Endothelial cell (in vitro differentiated cells): ENCODE measurements at places on chromosomes 7 and 10. TPM values are rescaled to one million over a fixed set of nuclear protein-coding genes. Genes with fewer than 3 reads are reported as not detected.

Gene UBE2D1
- total RNA-seq = 22.2 TPM

DNA sequence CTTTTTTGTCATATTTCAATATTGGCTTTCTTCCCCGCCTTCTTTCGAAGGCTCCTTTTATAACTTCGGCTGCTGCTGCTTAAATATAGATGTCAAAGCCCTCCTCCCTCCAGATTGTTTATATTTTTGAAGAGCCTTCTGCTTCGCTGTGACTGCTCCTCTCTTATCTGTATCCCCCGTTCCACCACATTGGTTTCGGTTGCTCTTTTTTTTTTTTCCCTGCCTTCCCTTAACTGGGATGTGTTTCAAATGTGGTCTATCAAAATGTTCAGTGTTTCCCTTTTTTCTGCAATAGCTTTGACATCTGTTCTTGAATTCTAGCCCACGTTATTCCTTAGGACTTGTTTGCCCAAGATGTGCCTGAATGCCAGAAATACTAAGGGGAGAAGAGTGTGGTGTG lies 96.4 kb downstream of the CUX1 start:
- no peak overlapping the region for H3K4me3 ChIP-seq
- no peak for DNase-seq
- H3K36me3 ChIP-seq = peaks cover 10% of the 10 kb centered on the region
- peaks cover 4% of the 10 kb centered on the region for H3K27me3 ChIP-seq
- no peak overlapping the region for H3K27ac ChIP-seq

DNA sequence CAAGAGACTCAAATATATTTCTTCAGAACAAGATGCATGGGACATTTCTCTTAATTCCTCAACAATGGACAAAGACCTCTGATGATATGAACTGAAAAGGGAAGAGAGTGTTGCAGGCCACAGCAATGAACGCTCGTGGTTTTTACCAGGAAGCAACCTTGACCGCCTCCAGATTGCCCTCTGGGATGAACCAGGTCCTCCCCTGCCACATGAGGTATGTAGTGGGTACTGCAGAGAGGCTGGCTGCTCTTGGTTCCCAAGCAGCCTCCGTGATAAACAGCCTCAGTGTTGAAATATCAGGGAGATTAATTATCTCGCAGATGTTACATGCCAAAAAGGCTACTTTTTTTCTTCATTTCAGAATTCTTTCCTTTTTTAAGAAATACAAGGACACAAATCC lies 338.8 kb downstream of the ELMO1 start:
- H3K36me3 ChIP-seq = peaks cover 19% of the 10 kb centered on the region
- H3K27me3 ChIP-seq = peaks cover 13% of the 10 kb centered on the region
- peak overlapping the region; percentile 77 for H3K27ac ChIP-seq

DNA sequence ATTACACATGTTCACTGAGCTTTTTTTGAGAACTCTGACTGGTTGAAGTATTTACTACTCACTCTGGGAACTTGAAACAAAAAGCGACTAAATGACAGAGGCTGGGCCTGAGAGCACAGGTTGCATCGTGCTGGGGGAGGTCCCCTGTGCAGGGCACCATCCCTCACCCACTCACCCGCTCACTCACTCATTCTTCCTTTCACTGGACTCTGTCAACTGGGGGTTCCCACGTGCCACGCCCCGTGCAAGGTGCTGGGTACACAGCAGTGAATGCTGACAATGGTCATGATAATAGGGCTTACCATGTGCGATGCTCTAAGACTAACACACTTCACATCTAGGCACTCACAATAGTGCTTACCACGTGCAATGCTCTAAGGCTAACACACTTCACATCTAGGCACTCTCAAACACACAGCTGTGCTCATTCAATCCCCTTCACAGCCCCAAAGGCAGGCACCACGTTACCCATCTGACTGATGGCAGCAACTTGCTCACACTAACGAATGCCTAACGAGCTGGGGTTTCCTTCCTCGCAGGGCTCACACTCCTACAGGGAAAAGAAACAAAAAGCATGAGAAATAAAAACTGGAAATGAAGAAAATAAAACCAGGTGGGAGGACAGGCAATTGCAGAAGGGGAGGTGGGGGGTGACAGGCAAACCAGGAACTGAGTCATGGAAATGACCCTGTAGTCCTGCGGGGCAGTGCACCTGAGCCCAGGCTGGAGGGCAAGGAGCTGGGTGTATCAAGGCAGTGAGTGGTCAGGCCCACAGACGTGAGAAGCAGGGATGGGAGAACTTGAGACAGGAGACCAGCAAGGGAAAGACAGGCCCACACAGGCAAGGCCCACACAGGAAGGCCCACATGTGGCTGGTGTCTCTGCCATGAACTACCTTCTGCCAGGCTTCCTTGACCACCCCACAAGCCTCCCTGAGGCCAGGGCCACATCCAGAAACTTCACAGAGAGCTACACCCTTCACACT lies 147.0 kb upstream of the FAM20C start:
- H3K27me3 ChIP-seq = no peaks in the 10 kb centered on the region
- H3K27ac ChIP-seq = no peak overlapping the region
- no peaks in the 10 kb centered on the region for H3K36me3 ChIP-seq
- H3K4me3 ChIP-seq = no peak overlapping the region

DNA sequence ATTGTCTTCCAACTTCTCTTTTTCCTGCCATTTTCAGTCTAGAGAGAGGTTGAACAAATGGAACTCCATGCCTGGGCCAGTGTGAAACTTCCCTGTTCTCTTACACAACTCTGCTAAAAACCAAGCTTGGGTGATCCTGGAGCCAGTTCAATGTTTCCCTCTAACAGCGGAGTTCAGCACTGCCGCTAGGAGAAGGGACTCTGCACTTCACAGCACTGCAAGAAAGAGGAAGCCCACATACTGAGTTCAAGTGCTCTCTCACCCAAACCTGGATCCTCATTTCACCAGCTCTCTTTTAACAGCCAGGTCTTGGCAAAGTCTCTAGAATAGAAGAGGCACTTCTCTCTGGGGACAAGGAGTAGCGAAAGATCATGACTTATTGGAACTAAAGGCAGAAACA lies 18.8 kb downstream of the FOXI2 start:
- H3K4me1 ChIP-seq = no peaks in the 10 kb centered on the region
- no peak overlapping the region for H3K27ac ChIP-seq
- H3K4me3 ChIP-seq = no peak overlapping the region
- no peaks in the 10 kb centered on the region for H3K27me3 ChIP-seq

GRCh38 chr7:1057416-1058291 lies 13.3 kb downstream of the GPR146 start:
- no peak overlapping the region for H3K27ac ChIP-seq
- peaks cover 16% of the 10 kb centered on the region for H3K36me3 ChIP-seq
- H3K4me1 ChIP-seq = peaks cover 24% of the 10 kb centered on the region
- peaks cover 21% of the 10 kb centered on the region for H3K27me3 ChIP-seq

DNA sequence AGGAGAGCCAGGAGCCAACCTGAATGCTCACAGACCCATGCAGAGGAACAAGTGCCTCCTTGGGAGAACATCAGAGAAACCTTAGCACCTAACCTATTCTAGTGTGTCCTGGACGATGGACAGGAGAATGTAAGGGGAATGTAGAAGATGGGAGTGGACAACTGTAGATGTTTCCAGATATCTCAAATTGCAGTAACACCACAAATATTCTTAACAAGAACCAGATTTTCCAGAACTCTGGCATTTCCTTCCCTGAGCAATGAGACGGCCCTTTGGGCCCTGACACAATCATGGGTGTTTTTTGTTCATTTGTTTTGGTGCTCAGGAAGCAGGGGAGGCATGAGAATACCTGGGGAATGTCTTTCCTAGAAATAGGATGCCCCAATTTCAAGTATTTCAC lies 196.1 kb upstream of the PRSS1 start:
- peaks cover 2% of the 10 kb centered on the region for H3K4me1 ChIP-seq
- no peak overlapping the region for H3K27ac ChIP-seq
- no peaks in the 10 kb centered on the region for H3K36me3 ChIP-seq
- no peaks in the 10 kb centered on the region for H3K27me3 ChIP-seq
- no peak for DNase-seq
- no peak overlapping the region for H3K4me3 ChIP-seq

DNA sequence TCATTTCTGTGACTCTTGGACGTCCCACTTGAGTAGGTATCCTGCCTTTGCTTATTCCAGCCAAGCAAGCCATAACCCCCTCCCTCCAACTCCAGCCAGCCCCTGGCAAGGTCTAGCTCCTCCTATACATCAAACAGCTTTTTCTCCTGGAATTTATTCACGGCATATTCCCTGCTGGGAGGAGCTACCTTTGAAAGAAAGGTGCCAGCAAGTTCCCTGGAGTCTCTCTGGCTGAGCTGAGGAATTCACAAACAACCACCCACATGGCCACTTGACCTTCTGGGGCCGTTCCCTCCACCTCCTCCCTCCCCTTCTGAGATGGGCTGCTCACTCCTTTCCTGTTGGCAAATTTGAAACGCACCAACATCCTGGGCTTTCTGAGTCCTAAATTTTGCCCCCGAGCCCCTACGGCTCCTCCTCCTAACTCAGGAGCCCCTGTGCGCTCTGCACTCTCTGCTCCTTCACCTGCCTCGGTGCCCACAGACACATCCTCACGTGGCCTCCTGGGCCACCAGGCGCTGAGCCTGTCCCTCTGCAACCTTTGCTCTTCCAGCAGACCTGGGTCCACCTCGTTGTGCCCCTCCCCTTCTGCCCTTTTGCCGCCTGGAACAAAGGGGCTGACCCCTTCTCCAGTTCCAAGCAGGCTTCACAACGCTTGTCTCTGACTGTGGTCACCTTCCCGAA lies 48.0 kb downstream of the HSPA12A start:
- no peak overlapping the region for H3K27ac ChIP-seq
- DNase-seq = no peak
- peaks cover 13% of the 10 kb centered on the region for H3K4me1 ChIP-seq

DNA sequence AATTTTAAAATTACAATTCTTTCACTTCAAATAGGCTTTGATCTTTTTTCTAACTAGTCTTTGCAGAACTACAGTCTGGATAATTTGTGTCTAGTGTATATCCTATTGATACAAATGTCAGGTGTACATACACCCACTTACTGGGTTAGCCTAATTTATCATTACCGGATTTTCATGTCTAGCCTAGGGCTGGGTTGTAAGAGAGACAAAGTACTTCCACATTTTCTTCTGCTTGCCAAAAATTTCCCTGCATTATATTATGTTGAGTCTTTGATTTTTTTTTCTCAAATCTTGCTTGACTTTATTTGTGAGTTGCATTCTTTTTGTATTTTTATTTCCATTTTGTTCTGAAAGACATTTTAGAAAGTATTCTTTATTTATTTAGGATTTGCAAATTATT lies 284.8 kb upstream of the FZD8 start:
- DNase-seq = no peak
- H3K4me1 ChIP-seq = peaks cover 31% of the 10 kb centered on the region
- H3K27ac ChIP-seq = no peak overlapping the region
- H3K36me3 ChIP-seq = no peaks in the 10 kb centered on the region
- peaks cover 2% of the 10 kb centered on the region for H3K27me3 ChIP-seq

DNA sequence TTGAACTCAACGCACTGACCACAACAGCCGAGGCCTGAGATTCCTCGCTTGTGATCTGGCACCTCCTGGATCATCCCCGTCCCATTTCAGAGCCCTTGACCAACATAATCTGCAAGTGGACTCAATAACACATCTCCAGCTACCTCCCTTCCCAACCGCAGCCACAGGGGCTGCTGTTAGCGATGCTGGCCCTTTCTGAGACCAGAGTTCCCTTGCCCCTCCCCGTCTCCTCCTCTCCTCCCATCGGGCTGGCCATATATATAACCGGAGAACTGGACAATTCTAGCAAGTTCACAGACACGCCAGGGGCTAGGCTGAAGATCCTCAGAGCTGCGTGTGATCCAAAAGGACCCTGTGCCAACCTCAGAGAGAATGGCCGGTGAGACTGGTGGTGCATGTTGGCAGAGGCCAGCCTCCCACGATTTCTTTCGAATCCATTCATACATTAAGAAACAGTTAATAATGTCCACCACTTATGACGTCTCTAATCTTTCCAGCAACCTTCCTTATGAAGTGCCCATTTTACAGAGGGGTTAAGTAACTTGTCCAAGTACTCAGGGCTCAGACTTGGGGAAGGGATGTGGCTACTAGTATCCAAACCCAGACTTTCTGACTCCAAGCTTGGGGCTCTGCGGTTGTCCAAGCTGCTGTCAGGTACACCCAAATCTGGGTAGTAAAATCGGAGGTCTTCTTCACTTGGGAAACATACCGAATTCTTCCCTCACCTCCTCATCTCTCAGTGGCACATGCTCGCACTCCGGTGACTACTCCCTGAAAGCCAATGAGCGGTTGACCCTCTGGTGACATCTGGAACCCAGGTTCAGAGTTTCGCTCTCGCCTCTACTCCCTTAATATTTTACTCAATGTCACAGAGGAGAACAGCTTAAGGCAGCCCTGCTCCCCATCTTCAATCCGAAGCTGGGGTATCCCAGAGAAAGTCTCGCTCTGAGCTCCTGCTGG lies 11.2 kb upstream of the FEZF1 start:
- H3K4me3 ChIP-seq = peak overlapping the region; percentile 40
- DNase-seq = no peak
- peaks cover 5% of the 10 kb centered on the region for H3K36me3 ChIP-seq
- no peak overlapping the region for H3K27ac ChIP-seq
- peaks cover 27% of the 10 kb centered on the region for H3K27me3 ChIP-seq

GRCh38 chr7:135151132-135151531 lies 3.3 kb downstream of the TMEM140 start:
- H3K4me1 ChIP-seq = peaks cover 6% of the 10 kb centered on the region
- H3K27me3 ChIP-seq = peaks cover 3% of the 10 kb centered on the region
- H3K27ac ChIP-seq = no peak overlapping the region
- no peak for DNase-seq
- no peak overlapping the region for H3K4me3 ChIP-seq
- H3K36me3 ChIP-seq = peaks cover 3% of the 10 kb centered on the region

Gene UPK3B
- 0.87 TPM for total RNA-seq

DNA sequence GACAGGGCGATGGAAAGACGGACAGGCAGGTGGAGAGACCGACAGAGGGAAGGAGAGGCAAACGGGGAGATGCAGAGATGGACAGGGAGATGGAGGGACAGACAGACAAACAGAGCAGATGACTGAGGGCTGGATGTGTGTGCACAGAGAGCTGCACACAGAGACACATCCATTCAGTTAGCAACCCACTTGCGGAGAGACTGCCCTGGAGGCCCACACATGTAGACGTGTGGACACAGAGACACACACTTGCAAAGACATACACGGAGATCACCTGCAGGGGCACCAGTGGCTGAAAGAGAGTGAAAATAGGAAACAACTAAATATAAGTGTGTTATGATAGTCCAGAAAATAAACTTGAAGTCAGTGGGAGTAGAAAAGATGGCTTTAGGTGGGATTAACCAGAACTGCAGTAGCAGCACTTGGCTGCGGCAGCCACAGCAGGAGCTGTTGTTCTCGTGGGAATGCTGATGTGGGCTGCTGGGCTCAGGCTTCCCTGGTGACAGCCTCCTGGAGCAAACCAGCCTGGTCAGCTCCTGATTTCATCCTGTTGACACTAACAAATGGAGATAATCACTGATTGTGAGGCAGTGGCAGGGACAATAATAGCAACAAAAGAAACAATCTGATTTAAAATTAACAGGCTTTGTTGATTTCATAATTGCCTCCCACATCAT lies 134.1 kb downstream of the CCNY start:
- H3K4me1 ChIP-seq = peaks cover 48% of the 10 kb centered on the region
- peak overlapping the region; percentile 76 for H3K27ac ChIP-seq
- DNase-seq = peak; percentile 33
- peaks cover 12% of the 10 kb centered on the region for H3K36me3 ChIP-seq
- H3K4me3 ChIP-seq = peak overlapping the region; percentile 48
- peaks cover 10% of the 10 kb centered on the region for H3K27me3 ChIP-seq

GRCh38 chr10:2488446-2489005 lies 578.8 kb upstream of the PFKP start:
- H3K4me1 ChIP-seq = peaks cover 4% of the 10 kb centered on the region
- no peak overlapping the region for H3K27ac ChIP-seq
- DNase-seq = no peak
- H3K36me3 ChIP-seq = no peaks in the 10 kb centered on the region
- no peak overlapping the region for H3K4me3 ChIP-seq
- no peaks in the 10 kb centered on the region for H3K27me3 ChIP-seq
